ENCODE measurements at places on chromosomes 6 and 20. TPM values are rescaled to one million over a fixed set of nuclear protein-coding genes. Genes with fewer than 3 reads are reported as not detected.

CAGE1 gene
- total RNA-seq, result not detected

RNF39 gene
- not detected for total RNA-seq

DNA sequence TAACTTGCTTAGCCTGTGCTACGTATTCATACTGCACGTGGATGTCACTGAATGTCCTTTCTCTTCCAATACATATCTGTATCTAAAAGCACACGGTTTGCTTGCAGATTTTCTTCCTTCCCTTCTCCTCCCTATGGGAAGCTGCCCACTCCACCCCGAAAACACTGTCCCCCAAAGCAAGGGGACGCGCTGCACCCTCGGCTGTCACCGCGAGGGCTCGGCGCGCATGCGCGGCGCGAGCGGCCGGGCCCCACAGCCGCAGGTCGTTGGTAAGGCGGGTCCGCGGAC, 659 bp downstream of the TMX4 start:
- no peak for DNase-seq

DNA sequence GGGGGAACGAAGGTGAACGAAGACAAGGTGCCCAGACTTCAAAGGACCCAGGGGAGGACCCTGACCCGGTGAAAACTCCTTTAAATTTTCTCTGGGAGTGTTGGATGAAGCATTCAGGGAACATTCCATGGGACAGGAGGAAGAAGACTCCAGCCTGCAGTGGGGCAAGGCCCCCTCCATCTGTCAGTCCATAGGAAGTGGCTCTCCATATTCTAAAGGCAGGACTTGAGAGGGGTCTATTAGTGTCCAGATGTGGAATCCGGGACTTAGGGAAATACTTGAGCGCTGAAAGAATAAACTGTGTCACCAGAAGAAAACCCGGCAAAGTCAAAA, 3.2 kb upstream of the BPIFA2 start:
- DNase-seq, result no peak

GRCh38 chr6:81950877-81951276, 198.4 kb upstream of the TENT5A start:
- DNase-seq, result no peak

DNA sequence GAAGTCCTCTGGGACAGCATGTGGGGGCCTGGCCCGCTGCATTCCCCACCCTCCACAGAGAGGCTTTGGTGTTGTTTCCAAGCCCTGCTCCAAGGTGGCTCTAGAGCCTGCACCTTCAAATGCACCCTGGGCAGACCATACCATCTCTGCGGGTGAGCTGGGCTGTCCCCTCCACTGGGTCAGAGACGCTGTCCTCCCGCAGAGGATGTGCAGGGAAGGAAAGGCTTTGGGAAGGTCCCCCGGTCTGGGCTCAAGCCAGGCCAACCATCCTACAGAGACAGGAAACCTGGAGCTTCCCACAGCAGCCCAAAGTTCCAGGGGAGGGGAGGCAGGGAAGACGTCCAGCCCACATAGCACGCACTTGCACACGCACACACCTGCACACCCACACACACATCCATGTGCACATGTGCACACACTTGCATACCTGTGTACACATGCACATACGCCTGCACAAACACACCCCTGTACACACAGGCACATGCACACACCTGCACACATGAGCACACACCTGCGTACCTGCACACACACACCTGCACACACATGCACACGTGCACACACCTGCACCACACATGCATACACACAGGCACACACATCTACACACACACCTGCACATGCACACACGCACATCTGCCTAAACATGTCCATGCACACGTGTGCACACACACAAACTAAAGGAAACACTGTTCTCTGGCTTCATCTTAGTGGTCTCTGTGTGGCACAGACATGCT, 155.4 kb downstream of the ERMARD start:
- DNase-seq, result no peak

NEURL2 gene
- total RNA-seq, result 5.3 TPM

GRCh38 chr6:168302534-168302933, 17.0 kb downstream of the DACT2 start:
- DNase-seq, result no peak

OPRL1 gene
- 0.94 TPM for total RNA-seq

GRCh38 chr20:25587536-25587935, 2.2 kb upstream of the NINL start:
- no peak for DNase-seq

RAET1G gene
- total RNA-seq, result not detected

CGAS gene
- 0.44 TPM for total RNA-seq

DNA sequence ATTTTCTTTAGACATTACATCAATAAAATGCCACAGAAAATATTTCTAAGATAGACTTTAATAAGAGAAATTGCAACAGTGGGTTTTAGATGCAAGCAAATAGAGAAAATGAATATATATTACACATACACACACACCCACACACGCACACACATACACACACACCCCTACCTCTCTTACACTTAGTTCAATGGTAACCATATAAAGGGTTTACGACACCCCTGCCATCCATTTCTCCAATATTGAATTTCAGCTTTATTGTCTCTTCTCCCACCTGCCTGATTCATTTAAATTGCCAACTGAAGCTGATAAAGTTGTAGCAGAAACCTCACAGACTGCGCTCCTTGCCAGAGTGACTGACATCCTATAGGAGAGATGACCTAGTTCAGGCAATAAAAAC, 154.6 kb downstream of the ADAT2 start:
- DNase-seq, result no peak

DNA sequence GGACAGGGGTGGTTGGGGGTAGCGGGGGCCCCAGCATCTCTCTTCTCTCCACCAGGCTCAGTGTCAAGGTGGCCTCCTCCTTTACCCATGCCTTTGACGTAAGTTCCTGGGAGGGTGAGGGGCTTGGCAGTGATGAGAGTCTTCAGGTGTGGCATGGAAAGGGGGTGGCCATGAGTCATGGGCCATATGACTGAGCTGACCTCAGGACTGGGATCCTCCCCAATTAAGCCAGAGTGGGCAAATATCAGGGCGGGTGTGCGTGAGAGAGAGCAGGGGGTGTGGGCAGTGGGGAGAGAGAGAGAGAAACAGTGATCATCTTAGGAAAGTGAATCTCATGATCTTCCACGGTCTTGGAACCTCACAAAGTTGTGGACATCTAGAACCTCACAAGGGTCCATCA, 8.2 kb upstream of the BPIFB4 start:
- DNase-seq, result no peak

DNA sequence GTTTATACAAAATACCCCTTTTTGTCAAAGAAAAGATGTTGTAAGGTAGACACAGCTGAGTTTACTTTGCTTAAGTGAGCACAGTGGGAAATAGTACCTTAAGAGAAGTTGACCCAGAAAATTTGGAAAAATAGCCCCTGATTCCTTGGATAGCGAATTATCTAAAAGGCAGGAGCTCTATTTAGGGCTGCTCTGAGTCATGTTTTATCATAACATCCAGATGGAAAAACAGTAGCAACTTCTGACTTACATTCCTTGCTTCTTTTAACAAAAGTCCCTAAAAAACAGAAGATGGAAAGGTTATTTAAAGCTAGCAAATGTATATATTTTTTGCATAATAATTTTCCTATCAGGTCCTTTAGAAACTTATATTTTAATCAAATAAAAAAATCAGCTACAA, 59.0 kb downstream of the THEMIS start:
- DNase-seq, result no peak

- peak; percentile 81 for DNase-seq
These were observed 5.4 kb upstream of the PLAGL1 start for GRCh38 chr6:144013486-144013909.

GRCh38 chr20:57082357-57082945, 184.0 kb downstream of the BMP7 start:
- DNase-seq, result no peak

OR12D3 gene
- total RNA-seq, result not detected

SLC52A3 gene
- total RNA-seq, result 0.37 TPM

DNA sequence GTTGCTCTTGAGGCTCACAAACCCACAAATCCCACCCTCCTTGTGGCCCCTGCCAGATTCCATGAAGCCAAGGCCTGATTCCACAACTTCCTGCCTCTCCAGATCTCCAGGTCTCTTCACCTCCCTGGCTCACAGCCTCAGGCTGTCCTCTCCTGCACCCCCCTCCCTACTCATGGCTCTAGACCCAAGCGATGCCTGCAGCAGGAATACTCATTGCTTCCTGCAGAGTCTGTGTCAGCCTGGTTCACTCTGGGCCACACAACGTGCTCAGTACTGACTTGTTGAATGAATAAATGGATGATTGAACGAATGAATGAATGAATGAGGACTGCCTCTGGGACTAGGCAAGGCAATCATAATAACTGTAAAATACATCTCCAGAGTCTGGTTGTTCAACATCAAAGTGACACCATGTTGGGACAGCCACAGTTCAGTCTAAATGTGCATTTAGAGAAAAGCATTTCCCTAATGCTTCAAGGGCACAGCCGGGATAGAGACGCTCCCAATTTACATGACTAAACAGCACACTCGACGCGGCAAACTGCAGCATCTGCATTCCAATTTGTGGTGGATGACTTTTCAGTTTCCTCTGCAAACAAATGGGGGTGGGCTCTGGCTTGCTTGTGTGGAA, 139.9 kb downstream of the GRM4 start:
- no peak for DNase-seq

- DNase-seq, result no peak
These were observed 262.0 kb downstream of the CD83 start for GRCh38 chr6:14379568-14379967.

DNA sequence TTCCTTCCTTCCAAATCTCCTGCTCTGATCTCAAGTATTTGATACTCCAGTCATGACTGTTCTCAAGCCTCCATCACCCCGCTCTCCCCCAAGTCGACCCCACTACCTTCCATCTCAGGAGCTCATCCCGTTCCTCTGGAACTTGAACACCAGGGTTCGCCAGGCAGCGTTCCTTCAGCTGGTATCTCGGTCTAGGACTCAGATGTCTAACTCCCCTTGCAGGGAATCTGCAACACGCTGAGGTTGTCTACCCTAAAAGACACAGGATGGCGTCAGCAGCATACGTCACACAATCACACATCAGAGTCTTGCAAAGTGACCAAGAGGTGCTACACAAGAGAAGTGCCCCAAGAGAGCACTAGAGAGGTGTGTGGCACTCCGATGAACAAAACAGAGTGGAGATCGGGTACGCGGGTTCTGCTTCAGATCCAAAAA, 706 bp downstream of the ZNF184 start:
- peak; percentile 45 for DNase-seq

LAMA4 gene
- total RNA-seq, result 13.6 TPM

GRCh38 chr6:141484711-141485110, 648.0 kb upstream of the GJE1 start:
- DNase-seq, result no peak

GRCh38 chr6:170367241-170367640, 60.7 kb downstream of the FAM120B start:
- DNase-seq, result no peak

SRSF12 gene
- total RNA-seq, result 0.71 TPM

GRCh38 chr6:168514216-168514615, 73.2 kb downstream of the SMOC2 start:
- peak; percentile 81 for DNase-seq

GRCh38 chr20:26308961-26309360, 612.3 kb upstream of the ZNF337 start:
- no peak for DNase-seq

GRCh38 chr6:109456111-109456583, 575 bp upstream of the MICAL1 start:
- DNase-seq, result no peak

GRCh38 chr20:30511322-30512030, 746.0 kb upstream of the DEFB115 start:
- no peak for DNase-seq

DNA sequence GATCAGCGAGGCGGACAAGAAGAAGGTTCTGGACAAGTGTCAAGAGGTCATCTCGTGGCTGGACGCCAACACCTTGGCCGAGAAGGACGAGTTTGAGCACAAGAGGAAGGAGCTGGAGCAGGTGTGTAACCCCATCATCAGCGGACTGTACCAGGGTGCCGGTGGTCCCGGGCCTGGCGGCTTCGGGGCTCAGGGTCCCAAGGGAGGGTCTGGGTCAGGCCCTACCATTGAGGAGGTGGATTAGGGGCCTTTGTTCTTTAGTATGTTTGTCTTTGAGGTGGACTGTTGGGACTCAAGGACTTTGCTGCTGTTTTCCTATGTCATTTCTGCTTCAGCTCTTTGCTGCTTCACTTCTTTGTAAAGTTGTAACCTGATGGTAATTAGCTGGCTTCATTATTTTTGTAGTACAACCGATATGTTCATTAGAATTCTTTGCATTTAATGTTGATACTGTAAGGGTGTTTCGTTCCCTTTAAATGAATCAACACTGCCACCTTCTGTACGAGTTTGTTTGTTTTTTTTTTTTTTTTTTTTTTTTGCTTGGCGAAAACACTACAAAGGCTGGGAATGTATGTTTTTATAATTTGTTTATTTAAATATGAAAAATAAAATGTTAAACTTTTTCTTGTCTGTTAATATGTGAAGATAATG, 2.2 kb downstream of the HSPA1B start:
- DNase-seq, result no peak

Data from psoas muscle (tissue), 8 donors.